ENCODE measurements at places on chromosomes 12 and 14. TPM values are rescaled to one million over a fixed set of nuclear protein-coding genes. Genes with fewer than 3 reads are reported as not detected.

The PLA2G1B gene
- total RNA-seq = not detected

The AQP6 gene
- total RNA-seq = 0.39 TPM

The PYGL gene
- 64.0 TPM for total RNA-seq

The LRRC10 gene
- total RNA-seq = not detected

- H3K4me3 ChIP-seq = no peak overlapping the region
- no peaks in the 10 kb centered on the region for H3K36me3 ChIP-seq
- DNase-seq = no peak
- no peak overlapping the region for H3K27ac ChIP-seq
These were observed 493.2 kb upstream of the GARIN6 start for GRCh38 chr12:99154216-99154982.

- H3K4me1 ChIP-seq = peaks cover 70% of the 10 kb centered on the region
- peak overlapping the region; percentile 96 for H3K27ac ChIP-seq
These were observed 1.1 kb downstream of the HDAC7 start for GRCh38 chr12:47818467-47819137.

DNA sequence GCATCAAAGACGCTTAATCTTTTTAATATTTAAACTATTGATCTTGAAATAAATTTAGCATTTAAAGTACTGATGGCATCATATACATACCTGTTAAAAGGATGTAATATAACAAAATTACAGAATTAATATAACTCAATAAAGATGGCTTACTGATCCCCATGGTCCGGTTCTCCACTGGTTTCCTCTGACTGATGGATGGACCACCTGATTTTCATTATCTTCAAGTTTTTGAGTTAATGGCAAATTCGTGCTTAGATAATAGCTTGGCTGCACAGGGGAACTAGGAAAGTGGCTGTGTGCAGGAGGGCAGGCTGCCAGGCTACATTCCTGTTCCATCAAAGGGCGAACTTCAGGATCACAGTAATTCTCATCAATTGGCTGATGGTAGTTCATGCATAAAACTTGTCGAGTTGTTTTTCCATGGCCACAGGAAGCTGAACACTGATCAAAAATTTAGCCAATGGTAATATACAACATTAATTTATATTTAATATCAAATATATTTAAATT is 123.9 kb downstream of the ADAMTS20 start:
- H3K4me3 ChIP-seq = no peak overlapping the region
- H3K4me1 ChIP-seq = no peaks in the 10 kb centered on the region
- H3K27ac ChIP-seq = no peak overlapping the region
- no peaks in the 10 kb centered on the region for H3K36me3 ChIP-seq
- DNase-seq = no peak
- no peaks in the 10 kb centered on the region for H3K27me3 ChIP-seq

GRCh38 chr14:75871181-75871880 is 110.5 kb downstream of the TGFB3 start:
- no peaks in the 10 kb centered on the region for H3K27me3 ChIP-seq
- H3K4me1 ChIP-seq = peaks cover 2% of the 10 kb centered on the region
- H3K27ac ChIP-seq = no peak overlapping the region
- no peaks in the 10 kb centered on the region for H3K36me3 ChIP-seq

GRCh38 chr12:114835031-114835430 is 151.1 kb upstream of the TBX3 start:
- no peaks in the 10 kb centered on the region for H3K4me1 ChIP-seq
- no peaks in the 10 kb centered on the region for H3K36me3 ChIP-seq
- no peak overlapping the region for H3K4me3 ChIP-seq
- H3K27me3 ChIP-seq = no peaks in the 10 kb centered on the region

- H3K27me3 ChIP-seq = peaks cover 21% of the 10 kb centered on the region
- H3K4me1 ChIP-seq = peaks cover 25% of the 10 kb centered on the region
- no peak overlapping the region for H3K4me3 ChIP-seq
These were observed 750 bp upstream of the DBX2 start for GRCh38 chr12:45051572-45052125.

DNA sequence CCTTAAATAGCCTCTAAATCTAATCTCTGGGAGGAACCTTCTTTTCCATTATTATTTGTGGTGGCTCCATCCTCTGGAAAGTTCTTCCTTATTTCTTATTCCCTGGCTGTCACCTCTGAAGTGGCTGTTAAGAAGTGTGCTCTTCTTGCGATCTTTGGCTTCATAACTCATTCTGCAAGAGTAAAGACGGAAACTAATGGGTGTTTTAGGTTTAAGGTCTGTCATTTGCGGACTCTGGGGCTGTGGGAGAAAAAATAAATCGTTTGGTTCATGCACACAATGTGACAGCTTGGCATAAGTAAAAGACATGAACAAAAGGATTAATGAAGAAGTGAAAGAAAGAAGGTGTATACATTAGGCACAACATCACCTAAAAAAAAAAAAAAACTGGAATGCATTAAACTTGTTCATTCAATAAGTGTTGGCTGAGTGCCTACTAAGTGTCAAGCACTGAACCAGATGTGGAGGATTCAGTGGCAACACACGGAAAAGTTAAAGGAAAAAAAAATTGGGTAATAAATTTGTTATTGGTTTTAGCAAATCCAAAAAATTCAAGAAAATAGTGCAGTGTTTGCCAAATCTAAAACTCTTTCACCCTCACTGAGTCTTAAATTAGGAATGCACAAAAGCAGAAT is 99.5 kb downstream of the ERGIC2 start:
- no peaks in the 10 kb centered on the region for H3K4me1 ChIP-seq
- H3K27me3 ChIP-seq = no peaks in the 10 kb centered on the region
- no peak overlapping the region for H3K27ac ChIP-seq

DNA sequence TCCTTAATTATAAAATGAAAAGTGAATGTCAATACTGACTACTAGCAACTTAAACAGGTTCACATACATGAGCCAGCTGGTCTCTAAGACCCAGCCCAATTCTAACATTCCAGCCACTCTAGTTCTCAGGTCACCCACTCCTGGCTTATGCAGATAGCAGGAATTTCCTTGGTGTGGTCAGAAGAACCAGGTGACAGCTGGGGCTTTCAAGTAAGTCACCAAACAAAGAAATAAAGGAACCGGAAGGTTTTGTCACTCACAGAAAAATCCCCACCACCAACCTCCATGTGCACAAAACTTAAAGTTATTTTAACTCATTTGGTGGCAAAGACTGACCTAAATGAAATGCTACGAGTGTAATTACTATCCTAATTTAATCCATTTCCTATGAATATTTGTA is 129.6 kb upstream of the CDKN3 start:
- no peak for DNase-seq

DNA sequence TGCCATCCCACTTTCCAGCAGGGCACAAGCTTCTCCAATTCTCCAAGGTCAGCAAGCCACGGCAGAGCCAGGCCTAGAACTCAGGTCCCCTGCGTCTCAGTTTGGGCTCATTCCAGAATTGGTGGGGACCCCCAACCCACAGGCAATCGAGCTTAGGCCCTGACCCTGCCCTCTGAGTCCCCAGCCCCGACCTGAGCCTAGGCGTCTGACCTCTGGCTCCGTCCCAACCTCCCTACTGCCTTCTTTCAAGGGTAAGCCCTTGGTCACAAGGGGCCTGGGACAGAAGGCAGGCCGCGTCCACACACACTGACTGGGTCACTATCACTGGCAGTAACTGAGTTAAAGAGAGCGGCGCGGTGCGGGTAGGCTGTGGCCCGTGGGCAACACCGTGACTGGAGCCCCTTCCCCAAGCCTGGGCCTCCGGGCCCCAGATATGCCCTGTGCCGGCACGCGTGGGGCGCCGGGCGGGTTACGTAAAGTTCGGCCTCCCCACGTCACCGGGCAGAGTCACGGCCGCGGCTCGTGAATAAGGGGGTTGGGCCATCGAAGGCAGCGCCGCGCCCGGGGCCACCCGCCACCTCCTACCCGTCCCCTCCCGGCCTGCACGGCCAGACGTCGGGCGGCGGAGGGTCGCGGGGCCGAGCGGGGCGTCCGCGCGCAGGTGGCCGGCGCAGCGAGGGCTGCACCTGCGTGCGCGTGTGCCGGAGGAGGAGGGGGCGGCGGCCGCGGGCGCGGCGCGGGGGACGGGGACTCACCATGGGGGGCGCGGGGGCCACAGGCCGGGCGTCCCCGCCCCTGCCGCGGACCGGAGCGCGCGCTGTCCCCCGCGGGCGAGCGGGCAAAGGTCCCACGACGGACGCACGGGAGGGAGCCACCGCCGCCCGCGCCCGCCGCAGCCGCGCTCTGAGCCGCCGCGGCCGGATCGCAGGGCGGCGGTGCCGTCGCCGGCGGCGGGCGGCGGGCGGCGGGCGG is 516 bp downstream of the ANKRD9 start:
- peak overlapping the region; percentile 76 for H3K27ac ChIP-seq
- H3K36me3 ChIP-seq = peaks cover 18% of the 10 kb centered on the region
- no peaks in the 10 kb centered on the region for H3K27me3 ChIP-seq
- DNase-seq = peak; percentile 35
- peak overlapping the region; percentile 79 for H3K4me3 ChIP-seq
- H3K4me1 ChIP-seq = peaks cover 29% of the 10 kb centered on the region

- H3K27me3 ChIP-seq = no peaks in the 10 kb centered on the region
- no peaks in the 10 kb centered on the region for H3K4me1 ChIP-seq
- H3K27ac ChIP-seq = no peak overlapping the region
- no peak overlapping the region for H3K4me3 ChIP-seq
These were observed 93.2 kb upstream of the OTX2 start for GRCh38 chr14:56903304-56903969.

- H3K4me1 ChIP-seq = no peaks in the 10 kb centered on the region
- no peak for DNase-seq
- no peaks in the 10 kb centered on the region for H3K36me3 ChIP-seq
- H3K4me3 ChIP-seq = no peak overlapping the region
- H3K27me3 ChIP-seq = no peaks in the 10 kb centered on the region
- peak overlapping the region; percentile 95 for H3K27ac ChIP-seq
These were observed 13.5 kb downstream of the SCNN1A start for GRCh38 chr12:6361834-6362233.

DNA sequence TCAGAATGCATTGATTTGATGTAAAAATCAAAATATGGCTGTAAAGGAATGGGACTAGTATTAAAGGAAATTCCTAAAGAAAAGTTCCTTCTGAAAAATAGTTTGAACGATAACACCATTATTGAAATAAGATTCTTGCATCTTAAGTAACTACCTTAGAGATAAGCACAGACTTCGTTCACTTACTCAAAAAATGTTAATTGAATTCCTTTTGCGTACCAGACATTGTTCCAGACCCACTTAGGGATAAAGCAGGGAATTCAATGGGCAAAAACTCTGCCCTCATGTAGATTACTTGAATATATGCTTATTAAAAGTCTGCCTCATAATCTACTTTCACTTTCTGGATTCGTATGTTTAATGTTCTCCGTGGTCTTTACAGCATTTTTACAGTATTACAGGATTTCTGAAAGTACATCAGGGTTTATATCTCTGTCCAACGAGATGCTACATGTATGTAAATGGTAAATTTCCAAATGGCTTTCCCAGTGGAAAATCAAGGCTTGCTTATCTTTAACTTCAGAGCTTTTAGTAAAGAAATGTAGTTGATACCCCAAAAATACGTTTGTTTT is 213.7 kb downstream of the GXYLT1 start:
- H3K36me3 ChIP-seq = no peaks in the 10 kb centered on the region
- peak overlapping the region; percentile 2 for H3K27ac ChIP-seq
- DNase-seq = no peak
- H3K27me3 ChIP-seq = no peaks in the 10 kb centered on the region
